ENCODE measurements at places on chromosomes 16 and 17.

DNA sequence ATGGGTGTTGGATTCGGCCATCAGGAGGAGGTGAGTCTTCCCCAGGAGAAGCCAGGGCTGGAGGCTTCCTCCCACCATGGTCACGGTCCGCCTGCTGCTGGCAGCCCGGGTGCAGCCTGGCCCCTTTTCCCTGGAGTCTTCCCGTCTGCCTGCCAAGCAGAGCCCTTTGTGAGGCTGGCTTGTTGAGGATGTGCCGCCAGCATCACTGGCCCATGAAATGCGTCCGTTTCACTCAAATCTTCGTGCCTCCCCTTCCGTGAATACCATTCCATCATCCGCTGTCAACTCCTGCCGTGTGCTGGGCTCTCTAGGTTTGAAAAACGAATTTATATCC, 9.6 kb downstream of the VPS4A start:
- no peak for DNase-seq

DNA sequence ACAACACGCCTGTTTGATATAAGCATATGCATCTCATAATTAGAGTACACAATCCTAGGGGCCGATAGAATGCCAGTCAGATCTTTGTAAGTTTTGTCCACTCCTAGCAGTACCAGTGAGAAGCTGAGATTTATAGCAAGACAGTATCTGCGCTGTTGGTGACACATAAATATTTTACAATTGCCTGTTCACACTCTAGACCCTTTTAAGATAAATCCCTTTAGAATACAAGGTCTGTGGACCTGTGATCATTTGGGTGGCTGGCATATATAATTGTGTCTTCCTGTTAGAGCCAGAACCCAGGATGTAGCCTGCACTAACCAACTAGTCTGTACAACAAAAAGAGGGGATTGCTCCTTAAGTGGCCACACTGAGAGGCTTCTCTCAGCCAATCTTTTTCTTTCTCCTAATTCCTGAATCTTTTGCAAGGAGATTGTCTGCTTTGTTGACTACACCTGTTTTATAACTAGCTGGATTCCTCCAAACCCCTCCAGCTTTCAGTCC, 74.7 kb downstream of the WIPI1 start:
- no peak for DNase-seq

- no peak for DNase-seq
These were observed 145.6 kb upstream of the HS3ST2 start for GRCh38 chr16:22668318-22668717.

DNA sequence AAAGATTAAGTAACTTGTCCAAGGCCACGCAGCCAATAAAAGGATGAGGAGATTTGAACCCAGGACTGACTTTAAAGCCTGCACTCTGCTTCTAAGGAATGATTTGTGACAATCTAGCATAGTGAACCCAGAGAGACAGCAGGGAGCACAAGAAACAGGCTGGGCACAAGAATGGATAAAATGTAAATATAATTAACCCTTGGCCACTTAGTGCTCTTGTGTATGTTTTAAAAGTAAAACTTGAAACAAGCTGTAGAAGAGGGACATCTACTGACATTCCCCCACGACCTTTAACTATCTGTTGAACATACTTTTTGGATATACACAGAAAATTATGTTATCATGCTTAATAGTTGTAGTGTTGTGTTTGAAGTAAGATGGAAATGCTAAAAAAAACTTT, 141.9 kb upstream of the PMFBP1 start:
- no peak for DNase-seq

- DNase-seq, result no peak
These were observed 45.9 kb upstream of the CHMP6 start for GRCh38 chr17:80945736-80946135.

- DNase-seq, result no peak
These were observed 25.3 kb downstream of the PRSS54 start for GRCh38 chr16:58269526-58269925.

DNA sequence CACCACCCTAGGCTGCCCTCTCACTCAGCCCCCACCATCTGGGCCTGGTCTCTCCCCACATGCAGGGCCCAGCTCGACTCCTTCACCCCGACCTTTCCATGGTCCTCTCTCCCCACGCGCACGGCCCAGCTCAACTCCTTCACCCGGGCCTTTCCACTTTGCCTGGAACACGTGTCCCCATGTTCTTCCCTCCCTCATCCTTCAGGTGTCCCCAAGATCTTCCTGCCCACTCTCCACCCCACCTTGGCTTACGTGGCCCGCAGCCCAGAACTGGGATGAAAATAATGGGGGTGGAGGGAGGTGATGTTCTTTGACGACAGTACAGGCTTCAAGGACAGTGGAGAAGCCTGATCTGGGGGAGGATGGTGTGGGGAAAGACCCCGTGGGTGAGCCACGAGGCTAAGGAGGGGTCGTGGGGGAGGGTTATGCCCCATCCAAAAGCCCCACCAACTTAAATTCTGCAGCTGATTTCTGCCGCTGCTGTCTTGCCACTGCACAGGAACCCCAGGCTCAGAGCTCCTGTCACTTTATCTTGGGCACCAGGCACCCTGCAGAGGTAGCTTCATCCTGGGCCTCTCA, 9.9 kb upstream of the MEAK7 start:
- DNase-seq, result no peak

- no peak for DNase-seq
These were observed 15.0 kb downstream of the C17orf100 start for GRCh38 chr17:6666557-6666956.

GRCh38 chr16:14559809-14560241, 70.2 kb downstream of the PARN start:
- no peak for DNase-seq

GRCh38 chr16:72124761-72125634, 31.4 kb downstream of the DHX38 start:
- DNase-seq, result peak; percentile 58

DNA sequence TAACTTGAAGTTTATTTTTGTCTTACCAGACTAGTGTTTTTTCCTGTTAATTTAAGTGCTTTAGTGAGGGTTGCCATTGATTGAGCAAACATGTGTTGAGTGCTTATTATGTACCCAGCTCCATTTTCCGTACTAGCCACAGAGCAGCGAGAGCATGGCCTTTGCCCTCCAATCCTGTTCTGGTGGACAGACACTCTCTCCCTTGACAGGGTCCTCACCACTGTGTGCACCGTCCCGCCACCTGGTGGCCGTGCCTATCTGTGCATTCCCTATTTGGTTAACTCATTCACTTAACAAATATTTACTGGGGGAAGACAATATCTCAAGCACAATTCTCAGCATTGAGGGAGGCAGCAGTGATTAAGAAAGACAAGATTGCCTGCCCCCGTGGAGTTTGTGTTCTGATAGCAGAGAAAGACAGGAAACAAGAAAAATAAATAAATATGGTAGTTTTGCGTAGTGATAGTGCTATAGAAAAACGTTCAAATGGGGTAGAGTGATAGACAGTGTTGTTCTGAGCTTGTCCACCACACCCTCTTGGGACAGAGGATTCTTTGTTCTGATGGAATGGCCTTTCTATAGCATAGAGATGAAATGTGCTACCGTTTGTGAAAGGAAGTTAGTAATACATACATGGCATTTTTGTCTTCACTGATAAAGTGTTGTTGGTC, 13.0 kb downstream of the CDH13 start:
- DNase-seq, result peak; percentile 34

DNA sequence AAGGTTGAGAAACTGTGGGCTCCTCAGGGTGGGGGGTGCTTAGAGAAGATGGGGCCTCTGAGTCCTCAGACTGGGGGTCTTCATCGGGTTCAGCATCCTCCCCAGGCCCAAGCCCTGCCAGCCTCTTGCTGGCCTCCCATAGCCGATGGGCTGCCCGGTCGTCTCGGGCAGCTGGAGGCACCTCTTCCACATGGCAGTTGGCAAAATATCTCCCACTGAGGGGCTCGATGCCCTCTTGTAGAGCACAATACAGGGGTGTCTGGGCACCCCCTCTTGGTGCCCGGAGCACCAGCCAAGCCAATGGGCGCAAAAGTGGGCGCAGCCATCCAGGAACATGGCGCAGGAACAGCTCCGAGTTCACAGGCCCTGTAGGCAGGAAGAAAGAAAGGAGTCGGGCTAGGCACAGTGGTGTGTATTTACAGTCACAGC, 1.0 kb upstream of the FLOT2 start:
- no peak for DNase-seq

DNA sequence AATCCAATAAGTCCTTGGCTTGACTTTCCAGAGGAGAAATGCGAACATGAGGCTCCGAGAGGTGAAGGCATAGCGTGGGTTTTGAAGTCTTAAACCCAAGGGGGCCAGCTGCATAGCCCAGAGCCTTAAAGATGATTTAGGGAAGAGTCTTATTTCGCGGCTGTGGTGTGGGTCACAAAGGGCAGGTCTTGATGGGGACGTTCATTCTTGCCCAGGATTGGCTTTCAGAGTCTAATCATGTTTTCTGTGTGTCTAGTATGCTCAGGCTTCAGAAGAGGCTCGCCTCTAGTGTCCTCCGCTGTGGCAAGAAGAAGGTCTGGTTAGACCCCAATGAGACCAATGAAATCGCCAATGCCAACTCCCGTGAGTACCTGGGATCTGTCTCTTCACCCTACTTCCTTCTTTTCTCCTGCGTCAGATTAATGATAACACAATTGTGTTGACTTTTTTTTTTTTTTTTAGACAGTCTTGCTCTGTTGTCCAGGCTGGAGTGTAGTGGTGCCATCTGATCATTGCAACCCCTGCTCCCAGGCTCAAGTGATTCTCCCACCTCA, 951 bp downstream of the RPL19 start:
- DNase-seq, result no peak

GRCh38 chr17:68461589-68461988, 4.3 kb upstream of the WIPI1 start:
- peak; percentile 33 for DNase-seq

- DNase-seq, result no peak
These were observed 79.9 kb downstream of the WNT3 start for GRCh38 chr17:46738544-46738943.

- no peak for DNase-seq
These were observed 24.2 kb downstream of the ZNRF1 start for GRCh38 chr16:75023009-75023408.

DNA sequence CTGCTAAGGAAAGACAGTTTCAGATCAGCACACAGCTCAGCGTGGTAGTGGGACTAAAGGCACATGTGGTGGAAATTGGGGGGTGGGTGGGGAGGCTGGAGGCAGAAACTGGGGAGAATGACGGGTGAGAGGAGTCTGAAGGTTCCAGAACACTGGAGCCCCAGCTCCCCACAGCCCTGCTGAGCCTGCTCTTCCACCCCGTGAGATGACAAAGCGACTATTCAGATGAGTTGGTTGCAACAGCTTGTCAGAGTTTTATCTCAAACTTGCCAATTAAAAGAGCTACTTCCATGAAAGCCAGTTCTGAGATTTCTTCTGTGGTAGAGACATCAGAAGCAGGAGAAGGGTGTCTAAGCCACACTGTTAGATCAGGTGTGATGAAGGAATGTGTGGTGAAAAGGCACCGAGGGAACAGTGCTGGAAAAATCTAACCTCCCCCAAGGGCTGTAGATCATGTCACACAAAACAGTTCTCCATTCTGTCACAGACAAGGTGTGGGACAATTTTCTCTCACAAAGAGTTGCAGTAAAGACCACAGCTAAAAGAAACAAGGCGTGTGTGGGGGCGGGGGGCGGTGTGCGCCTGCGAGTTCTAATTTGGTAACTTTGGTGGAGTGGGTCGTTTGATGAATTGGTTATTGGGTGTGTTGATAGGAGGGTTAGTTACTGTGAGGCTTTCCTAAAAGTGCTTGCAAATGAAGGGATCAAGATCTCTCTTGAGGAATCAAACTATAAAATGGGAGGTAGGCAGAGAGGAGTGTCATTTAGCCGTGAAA, 39.0 kb downstream of the CCDC182 start:
- no peak for DNase-seq

- no peak for DNase-seq
These were observed 14.2 kb upstream of the ADGRG3 start for GRCh38 chr16:57653936-57654335.

DNA sequence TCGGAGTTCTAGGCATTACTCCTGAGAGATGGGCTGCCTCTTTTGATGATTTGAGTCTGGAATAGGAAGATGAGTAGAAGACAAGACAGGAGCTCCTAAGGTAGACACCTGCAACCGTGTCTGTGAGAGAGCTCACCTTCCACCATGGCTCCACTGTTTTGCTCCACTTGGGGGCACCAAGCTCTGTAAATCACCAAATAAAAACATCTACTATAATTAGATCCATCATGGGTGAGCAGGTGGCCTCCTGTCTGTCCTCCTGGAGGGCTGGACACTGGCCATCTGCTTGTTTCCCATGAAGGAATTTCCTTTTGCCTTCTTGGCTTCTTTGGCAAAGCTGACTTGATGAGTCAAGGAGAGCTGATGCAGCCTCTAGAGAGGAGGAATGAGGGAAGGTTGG, 179.0 kb downstream of the HAPSTR1 start:
- DNase-seq, result no peak

GRCh38 chr17:58081646-58082340, 1.4 kb upstream of the DYNLL2 start:
- no peak for DNase-seq

GRCh38 chr16:55853114-55853513, 20.2 kb upstream of the CES1 start:
- DNase-seq, result no peak

DNA sequence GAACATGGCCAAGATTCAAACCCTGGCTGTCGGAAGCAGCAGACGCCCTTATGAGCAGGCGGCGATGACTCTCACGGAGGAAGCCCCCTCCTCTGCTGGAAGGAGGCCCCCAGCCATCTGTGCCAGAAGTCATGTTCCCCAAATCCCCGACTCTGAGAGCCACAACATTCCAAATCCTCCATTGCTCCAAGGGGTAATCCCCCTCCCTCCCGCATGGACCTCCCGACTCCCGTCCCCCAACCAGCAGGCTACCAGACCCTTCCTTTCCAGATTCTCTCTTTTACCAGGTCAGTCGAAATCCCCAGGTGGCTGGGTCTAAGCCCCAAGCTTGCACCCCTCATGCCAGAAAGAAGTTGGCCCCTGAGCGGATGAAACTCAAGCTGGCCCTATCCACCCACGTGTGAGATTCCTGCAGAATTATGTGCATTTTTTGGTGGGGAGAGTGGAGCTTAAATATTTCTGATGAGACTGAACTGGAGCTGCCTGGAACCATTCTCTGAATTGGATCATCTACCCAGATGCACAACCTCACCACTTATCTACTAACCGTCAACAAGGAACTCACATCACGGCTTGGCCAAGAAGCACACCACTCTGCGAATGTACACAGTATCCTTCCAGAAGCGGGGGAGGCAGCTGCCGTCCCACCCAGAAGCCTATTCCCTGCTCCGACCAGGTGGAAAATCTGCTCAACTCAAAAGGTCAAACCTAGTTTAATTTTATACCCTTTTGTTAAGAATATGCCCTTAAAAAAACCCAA, 283.5 kb downstream of the C16orf95 start:
- DNase-seq, result no peak

GRCh38 chr17:263773-264172, 82.3 kb upstream of the DOC2B start:
- DNase-seq, result no peak

- no peak for DNase-seq
These were observed 37.1 kb upstream of the DOC2B start for GRCh38 chr17:218432-219110.

DNA sequence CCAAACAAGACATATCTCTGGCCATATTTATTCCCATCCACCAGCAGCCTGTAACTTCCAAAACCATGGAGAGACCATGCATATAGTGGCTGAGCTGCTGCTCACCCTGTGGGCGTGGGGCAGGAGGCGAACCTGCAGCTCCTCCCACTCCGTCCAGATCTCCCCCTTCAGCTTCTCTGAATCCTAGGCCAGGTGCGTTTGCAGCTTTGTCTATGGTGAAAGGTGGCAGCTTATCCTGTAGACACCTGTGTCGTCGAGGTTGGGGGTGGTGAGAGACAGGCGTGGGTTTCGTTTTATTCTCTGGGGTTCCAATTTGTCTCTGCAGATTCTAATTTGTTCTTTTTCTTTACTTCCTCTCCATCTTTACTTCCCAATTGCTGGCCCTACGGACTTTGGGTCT, 9.7 kb upstream of the ANKS4B start:
- no peak for DNase-seq
